ENCODE measurements at places on chromosomes 4 and X.

- DNase-seq, result no peak
Observed at GRCh38 chr4:83758285-83758684, 222.4 kb downstream of the GPAT3 start.

DNA sequence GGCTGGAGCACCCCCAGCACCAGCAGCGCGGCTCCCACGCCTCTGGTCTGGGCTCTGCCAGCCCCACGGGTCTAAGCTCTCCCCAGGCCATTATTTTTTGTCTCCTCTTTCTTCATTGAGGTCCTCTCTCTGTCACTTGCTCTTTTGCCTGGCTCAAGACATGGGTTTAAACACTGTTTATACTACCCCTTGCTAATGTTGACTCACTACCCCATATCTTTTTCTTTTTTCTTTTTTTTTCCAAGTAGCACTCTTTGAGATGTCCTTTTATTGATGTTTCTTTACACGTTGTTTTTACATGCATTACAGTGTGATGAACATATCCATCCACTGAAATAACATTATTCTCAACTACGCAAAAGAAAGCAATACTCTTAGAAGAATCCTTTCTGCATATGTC lies 1.7 kb upstream of the ERVMER34-1 start:
- DNase-seq, result no peak

- no peak for DNase-seq
Observed at GRCh38 chr4:76607846-76608245, 172.8 kb downstream of the SHROOM3 start.

- DNase-seq, result no peak
Observed at GRCh38 chrX:49176421-49177326, 5.0 kb downstream of the PLP2 start.

DNA sequence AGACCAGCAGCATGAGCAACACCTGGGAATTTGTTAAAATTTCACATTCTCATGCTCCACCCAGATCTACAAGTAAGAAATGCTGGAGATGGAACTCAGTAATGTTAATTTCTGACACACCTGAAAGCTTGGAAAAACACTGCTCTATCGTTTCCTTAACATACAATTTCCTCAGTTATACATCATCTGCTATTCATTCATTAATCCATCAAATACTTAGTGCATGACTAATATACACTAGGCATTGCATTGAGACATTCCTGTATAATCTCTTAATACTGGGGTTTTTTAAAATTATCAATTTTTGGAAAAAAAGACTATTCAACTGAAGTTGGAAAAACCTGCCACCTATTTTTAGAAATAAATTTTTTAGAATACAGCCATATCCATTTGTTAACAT lies 106.1 kb downstream of the CHM start:
- DNase-seq, result no peak

- DNase-seq, result no peak
Observed at GRCh38 chr4:93147524-93148212, 680.9 kb upstream of the ATOH1 start.
